ENCODE measurements at places on chromosomes 13 and 19.

GRCh38 chr13:109454167-109454917 lies 332.0 kb downstream of the IRS2 start:
- no peak for DNase-seq

DNA sequence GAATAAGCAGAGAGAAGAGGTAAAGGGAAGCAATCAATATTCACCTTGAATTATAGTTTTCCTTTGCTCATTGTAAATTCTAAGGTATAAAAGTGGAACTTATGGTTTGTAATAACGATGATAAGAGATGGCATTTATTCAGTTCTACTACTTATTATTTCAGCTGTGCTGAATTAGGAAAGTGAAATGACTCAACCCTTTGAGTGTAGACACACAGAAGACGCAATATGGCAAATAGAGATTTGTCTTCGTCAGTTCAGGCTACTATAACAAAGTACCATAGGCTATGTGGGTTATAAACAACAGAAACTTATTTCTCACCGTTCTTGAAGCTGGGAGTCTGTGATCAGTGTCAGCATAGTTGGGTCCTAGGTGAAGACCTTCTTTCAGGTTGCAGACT lies 713.0 kb upstream of the PCDH9 start:
- DNase-seq: no peak

GRCh38 chr13:37492741-37493514 lies 105.6 kb downstream of the POSTN start:
- no peak for DNase-seq

DNA sequence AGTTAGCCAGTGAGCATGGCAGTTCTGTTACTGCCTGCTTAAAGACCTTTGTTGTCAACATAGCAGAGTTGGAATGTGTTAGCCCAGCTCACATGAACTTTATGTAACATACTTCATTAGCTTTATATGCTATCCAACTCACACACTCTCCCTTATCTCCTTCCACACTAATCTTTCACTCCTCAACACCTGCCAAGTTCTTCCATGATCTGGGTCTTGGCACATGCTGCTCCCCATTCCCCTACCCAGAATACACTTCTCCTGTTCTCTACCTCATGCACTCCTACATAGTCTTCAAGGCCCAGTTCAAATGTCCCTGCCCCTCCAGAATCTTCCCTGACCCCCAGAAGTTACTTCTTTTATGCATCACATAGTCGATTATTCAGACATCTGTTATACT lies 179.3 kb downstream of the KATNAL1 start:
- DNase-seq: no peak

- no peak for DNase-seq
These were observed 18.1 kb downstream of the AKT2 start for GRCh38 chr19:40266912-40267600.

GRCh38 chr13:29749401-29750182 lies 100.8 kb downstream of the UBL3 start:
- DNase-seq: no peak

DNA sequence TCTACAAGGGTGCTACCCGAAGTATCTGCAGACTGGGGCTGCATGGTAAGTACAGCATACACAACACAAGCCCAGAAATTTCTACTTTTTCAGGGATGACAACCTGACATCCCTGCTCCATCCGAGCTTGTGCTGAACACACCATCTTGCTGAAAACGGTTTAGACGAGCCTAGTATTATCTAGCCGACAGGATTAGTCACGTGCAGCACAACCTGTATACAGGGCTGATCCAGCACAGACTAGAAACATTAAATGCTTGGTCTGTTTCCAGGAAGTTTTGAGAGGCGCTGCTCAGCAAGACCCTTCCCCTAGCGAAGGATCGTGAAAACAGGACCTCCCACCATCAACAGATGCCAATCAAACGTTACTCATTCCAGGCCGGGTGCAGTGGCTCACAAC lies 4.2 kb downstream of the SMIM7 start:
- no peak for DNase-seq

Measured in stimulated activated CD8-positive, alpha-beta memory T cell treated with anti-CD3 and anti-CD28 coated beads, Interleukin-15, amount 100 ng/mL, for 24 hours (primary cell).